ENCODE measurements at places on chromosomes 11 and 22.

GRCh38 chr11:76175783-76176182, 30.5 kb downstream of the WNT11 start:
- DNase-seq: no peak

- no peak for DNase-seq
Observed at GRCh38 chr11:76744186-76745043, 38.7 kb upstream of the TSKU start.

GRCh38 chr11:8403310-8403709, 139.6 kb upstream of the LMO1 start:
- no peak for DNase-seq

DNA sequence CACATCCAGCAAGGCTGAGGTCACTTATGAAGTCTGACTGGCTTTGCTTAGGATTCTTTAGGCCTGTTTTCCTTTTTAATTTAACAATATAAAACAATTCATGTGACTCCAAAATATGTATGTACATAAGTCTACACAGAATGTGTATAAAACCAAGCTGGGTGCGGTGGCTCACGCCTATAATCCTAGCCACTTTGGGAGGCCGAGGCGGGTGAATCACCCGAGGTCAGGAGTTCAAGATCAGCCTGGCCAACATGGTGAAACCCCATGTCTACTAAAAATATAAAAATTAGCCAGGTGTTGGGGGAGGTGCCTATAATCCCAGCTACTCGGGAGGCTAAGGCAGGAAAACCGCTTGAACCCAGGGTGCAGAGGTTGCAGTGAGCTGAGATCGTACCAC, 83.1 kb downstream of the SHANK2 start:
- DNase-seq: no peak

GRCh38 chr11:119932828-119933562, 204.0 kb upstream of the NECTIN1 start:
- no peak for DNase-seq

- no peak for DNase-seq
Observed at GRCh38 chr22:37232140-37232998, 11.7 kb downstream of the RAC2 start.

- no peak for DNase-seq
Observed at GRCh38 chr22:27603800-27604144, 197.8 kb downstream of the MN1 start.

- no peak for DNase-seq
Observed at GRCh38 chr11:65303555-65303954, 11.1 kb upstream of the CDC42EP2 start.

DNA sequence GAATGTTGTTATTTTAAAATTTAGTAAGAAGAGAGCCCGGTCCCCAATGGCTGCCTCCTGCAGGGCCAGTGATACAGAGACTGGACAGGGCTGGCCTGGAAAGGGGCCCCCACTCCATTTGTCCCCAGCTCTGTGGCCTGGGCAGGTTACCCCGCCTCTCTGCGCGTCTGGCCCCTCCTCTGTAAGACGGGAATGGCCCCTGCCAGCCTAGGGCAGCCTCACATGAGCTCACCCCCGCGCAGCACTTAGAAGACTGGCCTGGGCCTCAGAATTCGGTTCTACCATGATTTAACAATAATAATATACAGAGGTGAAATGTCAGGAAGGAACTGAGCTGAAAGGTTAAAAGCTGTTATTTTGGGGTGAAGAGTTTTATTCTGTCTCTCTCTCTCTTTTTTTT, 1.3 kb downstream of the APOBEC3G start:
- DNase-seq: no peak

DNA sequence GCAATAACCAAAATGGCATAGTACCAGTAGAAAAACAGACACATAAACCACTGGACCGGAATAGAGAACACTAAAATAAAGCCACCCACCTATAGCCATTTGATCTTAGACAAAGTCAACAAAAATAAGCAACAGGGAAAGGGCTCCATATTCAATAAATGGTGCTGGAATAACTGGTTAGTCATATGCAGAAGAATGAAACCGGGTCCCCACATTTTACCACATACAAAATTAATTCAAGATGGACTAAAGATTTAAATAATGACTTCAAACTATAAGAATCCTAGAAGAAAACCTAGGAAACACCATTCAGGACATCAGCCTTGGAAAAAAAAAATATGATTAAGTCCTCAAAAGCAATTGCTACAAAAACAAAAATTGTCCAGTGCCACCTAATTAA, 30.1 kb upstream of the NOX4 start:
- no peak for DNase-seq

- DNase-seq: no peak
Observed at GRCh38 chr11:102716527-102716926, 8.2 kb downstream of the MMP8 start.

DNA sequence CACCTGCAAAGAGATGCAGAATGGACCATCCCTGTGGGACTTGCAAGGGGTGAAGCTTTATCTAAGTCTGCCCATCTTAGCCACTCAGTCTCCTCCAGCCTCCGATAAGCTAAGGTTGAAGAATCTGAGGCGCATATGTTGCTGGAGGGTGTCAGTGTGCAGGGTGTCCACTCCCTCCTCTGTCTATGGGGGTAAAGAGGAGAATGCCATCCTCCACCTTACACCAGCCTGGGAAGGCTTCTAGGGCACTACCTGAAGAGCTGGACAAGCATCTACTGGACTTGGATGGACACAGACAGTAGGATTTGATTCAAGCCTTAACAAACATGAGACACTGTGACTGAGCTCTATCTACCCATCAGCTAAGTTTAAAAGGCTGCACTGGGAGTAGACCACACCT, 46.5 kb downstream of the TMEM123 start:
- DNase-seq: no peak

DNA sequence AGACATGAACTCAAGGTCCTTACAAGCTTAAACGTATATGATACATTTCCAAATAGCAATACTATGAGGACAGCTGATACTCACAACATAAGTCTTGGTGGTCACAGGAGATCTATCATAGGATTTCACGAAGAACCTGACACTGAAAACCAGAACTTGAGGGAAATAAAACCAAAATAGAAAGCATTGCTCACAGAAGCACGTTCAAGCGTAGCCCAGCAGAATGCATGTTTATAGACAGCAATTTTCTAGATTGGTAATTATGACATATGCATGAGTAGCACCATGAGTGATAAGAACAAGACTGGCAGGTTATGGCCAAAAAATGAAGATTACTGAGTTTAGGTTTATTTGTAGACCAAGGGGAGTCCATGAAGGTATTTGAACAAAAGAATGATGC, 243.5 kb downstream of the ETS1 start:
- no peak for DNase-seq

DNA sequence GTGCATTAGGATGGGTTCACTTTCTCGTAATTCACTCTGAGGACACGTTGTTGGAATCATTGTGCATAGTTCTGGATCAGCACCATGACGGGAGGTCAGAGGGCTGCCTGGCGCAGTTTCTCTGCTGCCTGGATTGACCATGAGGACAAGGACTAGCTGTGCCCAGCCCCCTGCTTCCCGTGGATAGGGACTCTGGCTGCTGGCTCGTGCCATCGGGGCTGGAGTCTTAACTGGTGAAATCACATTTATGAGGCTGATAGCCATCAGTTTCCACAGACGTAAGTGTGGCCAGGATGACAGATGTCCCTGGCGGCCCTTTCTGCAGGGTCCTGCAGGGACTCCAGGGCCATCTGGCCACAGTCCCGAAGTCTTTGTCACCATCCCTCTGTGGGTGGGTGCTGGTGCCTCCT, 24.1 kb upstream of the GRAMD4 start:
- no peak for DNase-seq

- no peak for DNase-seq
Observed at GRCh38 chr22:46585340-46586122, 34.7 kb upstream of the GRAMD4 start.

GRCh38 chr11:5284637-5285036, 14.9 kb upstream of the HBE1 start:
- no peak for DNase-seq

DNA sequence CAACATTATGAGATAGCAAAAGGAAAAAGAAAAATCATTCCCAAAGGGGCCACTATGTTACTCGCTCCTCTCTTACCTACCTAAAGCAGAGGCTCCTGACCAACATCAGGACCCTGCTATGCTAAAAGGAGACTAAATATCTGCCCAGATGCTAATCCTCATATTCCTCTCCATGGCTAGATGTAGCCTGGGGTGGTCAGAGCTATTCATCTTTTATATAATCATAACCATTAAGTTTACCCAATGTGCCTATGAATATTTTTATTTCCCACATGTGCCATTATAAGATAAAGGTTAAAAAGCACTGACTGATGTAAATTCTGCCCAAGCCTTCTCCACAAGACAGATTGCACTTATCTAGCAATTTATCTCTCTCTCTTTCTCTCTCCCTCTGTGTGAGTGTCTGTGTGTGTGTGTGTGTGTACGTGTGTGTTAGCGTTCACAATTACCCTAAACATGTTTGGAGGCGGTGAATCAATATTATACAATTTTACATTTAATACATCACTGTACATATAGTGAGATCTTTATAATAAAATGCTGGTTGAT, 41.2 kb upstream of the ANO5 start:
- DNase-seq: no peak

DNA sequence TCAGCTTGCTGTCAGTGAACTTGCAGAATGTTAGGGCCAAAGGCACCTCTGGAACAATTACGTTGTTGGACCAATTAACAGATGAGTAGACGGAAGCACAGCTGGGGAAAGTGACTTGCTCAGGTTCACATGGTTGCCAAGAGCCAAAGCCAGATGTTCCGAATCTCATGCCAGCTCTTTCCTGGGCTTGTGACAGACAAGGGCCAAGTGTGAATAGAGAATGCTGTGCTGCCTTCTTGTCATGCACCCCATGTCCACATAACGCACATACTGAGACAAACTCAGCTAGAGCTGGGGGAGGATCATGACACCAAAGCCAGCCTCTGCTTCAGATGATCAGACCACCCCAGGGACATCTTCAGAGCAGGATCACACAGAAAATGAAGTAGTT, 616.3 kb downstream of the INSC start:
- no peak for DNase-seq

DNA sequence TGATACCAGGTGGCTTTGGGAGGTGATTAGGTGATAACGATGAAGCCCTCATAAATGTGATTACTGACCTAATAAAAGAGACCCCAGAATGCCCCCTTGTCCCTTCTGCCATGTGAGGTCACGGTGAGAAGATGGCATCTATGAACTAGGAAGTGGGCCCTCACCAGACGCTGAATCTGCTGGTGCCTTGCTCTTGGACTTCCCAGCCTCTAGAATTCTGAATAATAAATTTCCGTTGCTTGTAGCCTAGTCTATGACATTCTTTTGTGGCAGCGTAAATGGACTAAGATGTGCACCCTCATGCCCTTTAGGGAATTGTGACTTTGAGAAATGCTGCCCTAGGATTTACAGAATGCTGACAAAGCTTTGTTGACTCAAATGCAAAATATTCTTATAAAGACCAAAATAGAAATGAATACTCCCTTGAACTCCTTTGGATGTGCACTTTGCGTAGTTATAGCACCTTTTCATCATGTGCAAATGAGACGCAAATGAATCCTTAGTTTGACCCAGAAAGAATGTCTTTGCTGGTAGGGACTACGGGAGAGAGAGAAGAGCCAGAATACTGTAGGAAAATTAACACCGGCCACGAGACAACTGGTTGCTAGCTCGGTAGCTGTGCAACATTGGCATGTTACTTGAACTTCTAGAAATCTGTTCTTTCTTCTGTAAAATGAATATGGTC, 24.8 kb upstream of the EHF start:
- no peak for DNase-seq

DNA sequence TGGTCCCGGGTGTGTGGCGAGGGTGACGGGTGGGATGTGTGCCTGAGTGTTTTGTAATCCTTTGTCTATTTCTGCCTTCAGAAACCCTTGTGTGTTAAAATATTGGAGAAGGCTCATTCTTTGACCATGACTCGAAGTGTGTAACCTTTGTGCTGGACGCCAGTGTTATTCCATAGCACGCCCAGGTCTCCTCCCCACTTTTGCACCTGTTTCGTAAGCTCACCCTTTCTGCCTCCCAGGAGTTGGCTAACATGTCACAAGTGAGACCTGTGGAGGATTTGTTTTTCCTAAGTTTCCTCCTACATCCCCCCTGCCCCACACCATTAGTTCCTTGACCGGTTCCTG, 382 bp downstream of the C11orf54 start:
- no peak for DNase-seq

DNA sequence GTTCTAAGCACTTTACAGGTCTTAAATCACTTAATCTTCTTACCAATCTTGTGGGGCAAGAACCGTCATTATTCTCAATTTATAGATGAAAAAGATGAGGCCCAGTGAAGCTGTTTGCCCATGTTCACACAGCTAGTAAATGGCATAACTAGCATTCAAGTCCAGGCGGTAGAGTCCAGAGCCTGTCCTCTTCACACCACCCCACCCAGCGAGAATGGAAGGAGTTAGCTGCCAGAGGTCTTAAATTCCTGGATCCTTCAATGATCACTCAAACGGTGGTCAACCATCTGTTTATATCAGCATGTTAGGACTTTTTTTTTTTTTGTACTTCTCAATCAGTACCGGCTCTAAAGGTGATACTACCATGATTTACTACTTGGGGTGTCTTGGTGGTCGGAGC, 43.3 kb downstream of the PARVA start:
- DNase-seq: no peak

- no peak for DNase-seq
Observed at GRCh38 chr11:125935618-125936199, 10.1 kb upstream of the VSIG10L2 start.

- no peak for DNase-seq
Observed at GRCh38 chr11:2902784-2903671, 17.5 kb upstream of the CDKN1C start.

DNA sequence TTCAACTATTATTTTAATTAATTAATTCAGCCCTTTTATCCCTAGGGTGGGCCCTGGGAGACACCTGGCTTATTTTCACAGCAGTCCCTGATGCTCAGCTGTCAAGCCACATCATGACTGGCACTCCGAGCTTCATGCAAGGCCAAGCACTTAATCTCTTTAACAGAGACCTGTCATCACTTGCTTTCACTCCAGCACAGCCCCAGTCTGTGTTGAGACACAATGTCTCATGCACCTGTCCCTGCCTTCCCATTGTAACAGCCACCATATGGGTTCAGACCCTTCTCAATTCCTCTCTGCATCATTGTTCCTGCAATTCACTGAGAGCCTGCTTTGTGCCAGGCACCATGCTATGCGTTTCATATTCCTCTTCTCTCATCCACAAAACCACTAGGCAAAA, 222.2 kb upstream of the TENM4 start:
- no peak for DNase-seq

DNA sequence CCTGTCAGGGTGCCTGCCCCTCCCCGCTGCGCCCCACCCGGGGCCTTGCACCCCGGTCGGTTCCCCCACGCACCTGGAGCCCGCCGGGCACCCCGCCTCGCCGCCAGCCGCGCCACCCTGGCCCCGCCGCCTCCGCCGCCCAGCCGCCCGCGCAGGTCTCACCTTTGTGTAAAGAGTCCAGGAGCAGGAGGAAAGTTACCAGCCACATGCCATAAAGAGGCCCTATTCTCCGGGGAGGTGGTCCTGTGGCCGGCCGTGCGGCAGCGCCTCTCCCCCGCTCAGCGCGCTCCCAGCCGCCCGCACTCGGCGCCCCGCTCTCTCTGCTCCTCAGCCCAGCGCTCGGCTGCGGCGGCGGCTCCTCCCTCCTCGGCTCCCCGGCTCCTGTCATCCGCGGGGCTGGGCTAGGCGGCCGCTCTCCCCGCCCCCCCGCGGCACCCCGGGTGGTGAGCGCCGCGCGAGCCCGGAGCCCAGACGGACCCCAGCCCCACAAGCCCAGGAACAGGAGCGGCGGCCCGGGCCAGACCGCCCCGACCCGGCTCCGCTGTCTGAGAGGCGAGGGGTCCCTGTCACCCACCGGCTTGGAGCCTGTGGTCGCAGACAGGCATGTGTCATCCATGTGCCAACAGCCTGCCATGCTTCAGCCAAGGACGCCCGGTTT, at the start of gene DSCAML1:
DSCAML1 (minus strand) TSS at position 345 of the 658 bp plus-strand sequence; CDS start at position 208, 137 bp downstream.
- no peak for DNase-seq
